T1000 (cell line): ENCODE measurements at places on chromosomes 3 and 15.

DNA sequence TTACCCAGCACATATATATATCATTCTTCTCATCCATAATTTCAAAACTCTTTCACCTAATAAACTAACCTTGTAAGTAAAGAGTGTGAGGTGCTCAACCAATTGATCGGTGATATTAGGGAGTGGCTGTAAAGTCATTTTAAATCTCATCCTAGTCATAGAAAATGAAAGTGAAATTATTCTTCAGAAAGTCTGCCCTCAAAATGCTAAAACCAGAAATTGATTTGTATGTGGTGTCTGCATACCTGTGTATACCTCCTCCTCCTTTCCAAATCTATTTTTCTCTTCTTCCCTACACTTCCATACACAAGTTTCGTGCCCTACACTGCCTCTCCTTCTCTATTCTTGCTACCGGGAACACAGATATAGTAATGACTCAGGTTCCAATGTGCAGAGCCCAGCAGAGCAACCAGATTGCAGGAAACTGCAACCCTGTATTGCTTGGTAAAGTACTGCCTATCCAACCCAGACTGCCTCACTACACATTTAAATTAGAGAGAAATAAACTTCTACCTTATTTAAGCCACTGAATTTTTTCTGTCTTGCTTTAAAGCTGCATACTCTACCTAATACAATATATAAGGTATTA lies 7.4 kb upstream of the TBC1D5 start:
- no peak for DNase-seq

GRCh38 chr3:46131884-46132450 lies 76.1 kb downstream of the CCR1 start:
- no peak for DNase-seq

- DNase-seq: no peak
Observed at GRCh38 chr3:195269375-195270078, 1.4 kb downstream of the XXYLT1 start.

- DNase-seq: no peak
Observed at GRCh38 chr3:122318620-122319019, 6.4 kb upstream of the CSTA start.

DNA sequence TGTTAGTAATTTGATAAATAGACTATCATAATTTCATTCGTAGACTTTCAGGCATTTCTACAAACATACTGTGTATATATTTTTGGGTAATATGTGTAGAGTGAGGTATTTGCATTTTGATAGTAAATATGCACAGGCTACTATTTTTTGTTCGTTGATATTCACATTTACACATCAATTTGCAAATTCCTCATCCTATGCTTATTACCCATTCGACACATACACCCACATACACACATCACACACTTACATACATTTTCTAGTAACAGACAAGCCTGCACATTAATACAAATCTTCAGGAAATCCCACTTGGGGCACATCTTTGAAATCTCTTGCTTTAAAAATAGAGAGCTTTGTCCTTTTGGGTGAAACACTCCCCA lies 127.9 kb upstream of the FEZF2 start:
- DNase-seq: no peak

- DNase-seq: no peak
Observed at GRCh38 chr3:115194476-115194875, 47.4 kb upstream of the ZBTB20 start.

- no peak for DNase-seq
Observed at GRCh38 chr3:169623971-169624370, 39.5 kb downstream of the MECOM start.

DNA sequence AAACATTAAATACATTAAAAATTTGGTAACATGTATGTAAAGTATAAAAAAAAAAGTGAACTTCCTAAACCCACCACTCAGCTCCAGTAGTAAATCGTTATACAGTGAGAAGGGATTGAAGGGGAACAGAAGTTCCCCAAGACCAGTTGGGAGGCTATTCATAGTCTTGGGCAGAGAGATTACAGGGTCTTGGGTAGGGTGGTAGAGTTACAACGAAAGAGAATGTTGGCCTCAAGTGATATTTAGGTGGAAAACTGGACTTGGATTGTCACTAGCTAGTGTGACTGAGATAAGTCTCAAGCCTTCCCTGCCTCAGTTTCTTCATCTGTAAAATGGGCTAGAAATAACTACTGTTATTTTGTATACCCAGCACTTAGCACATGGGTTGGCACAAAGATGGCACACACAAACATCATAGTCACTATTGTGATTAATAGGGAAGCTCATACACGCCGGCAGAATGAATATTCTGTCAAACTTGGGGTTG lies 431 bp upstream of the YEATS2 start:
- DNase-seq: no peak

DNA sequence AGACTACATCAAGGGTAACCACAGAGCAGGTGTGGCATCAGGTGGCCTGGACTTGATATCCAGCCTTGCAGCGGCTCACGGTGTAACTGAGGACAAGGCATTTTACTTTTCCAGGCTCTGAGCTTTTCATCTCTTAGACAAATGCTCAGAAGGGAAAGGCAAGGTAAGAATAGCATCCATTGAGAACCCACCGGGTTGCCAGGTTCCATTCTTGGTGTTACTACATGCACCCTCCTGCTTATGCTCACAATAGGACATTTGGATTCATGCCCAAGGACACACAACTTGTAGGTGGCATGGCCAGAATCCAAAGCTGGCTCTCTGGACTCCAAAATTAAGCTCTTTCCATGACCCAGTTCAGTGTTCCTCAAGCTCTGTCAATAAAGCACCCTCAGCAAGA lies 85.5 kb downstream of the CCNL1 start:
- no peak for DNase-seq

DNA sequence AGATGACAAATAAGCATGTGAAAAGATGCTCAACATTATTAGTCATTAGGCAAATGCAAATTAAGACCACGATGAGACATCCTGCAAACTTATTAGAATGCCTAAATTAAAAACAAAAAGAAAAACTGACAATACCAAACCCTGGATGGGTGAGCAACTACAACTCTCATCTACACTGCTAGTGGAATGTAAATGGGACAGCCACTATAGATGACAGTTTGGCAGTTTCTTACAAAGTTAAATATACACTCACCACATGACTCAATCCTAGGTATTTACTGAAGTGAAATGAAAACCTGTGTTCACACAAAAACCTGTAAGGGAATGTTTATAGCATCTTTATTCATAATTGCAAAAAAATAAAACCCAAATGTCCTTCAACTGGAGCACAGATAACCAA lies 74.7 kb downstream of the NPTN start:
- no peak for DNase-seq

- no peak for DNase-seq
Observed at GRCh38 chr3:32460031-32460749, 42.5 kb downstream of the CMTM6 start.

- no peak for DNase-seq
Observed at GRCh38 chr3:67458408-67458807, 196.0 kb downstream of the SUCLG2 start.

- DNase-seq: no peak
Observed at GRCh38 chr3:184738982-184739381, 27.1 kb upstream of the MAGEF1 start.

- peak; percentile 55 for DNase-seq
Observed at GRCh38 chr3:33218446-33219174, at the start of gene SUSD5. Gene SUSD5, minus strand, starts transcription at chr3:33218810. Its CDS starts 13 bp downstream, at chr3:33218797.

- peak; percentile 81 for DNase-seq
Observed at GRCh38 chr15:74614744-74615507, 710 bp upstream of the CLK3 start.

- DNase-seq: no peak
Observed at GRCh38 chr3:53938645-53939044, 47.0 kb upstream of the SELENOK start.

- DNase-seq: no peak
Observed at GRCh38 chr15:29401644-29402043, 132.0 kb upstream of the NSMCE3 start.

- DNase-seq: no peak
Observed at GRCh38 chr3:68007621-68008226, 353.3 kb upstream of the SUCLG2 start.

GRCh38 chr3:58573640-58574039 lies 3.6 kb downstream of the FAM107A start:
- no peak for DNase-seq

DNA sequence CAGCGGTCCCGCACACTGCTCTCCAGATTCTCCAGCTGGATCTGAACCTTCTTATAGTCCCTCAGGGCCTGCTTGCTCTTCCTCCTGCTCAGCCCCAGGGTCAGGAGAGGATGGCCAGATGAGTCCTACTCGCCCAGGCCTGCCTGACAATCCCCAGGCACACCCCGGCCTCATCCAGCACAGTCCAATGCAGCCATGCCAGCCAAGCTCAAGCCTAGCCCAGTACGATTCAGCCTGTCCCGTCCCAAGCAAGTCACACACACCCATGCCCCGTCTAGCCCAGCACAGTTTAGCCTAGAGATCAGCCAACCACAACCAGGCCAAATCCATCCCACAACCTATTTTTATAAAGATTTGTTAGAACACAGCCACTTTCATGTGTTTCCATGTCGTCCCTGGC lies 16.8 kb downstream of the PLXNB1 start:
- DNase-seq: no peak

GRCh38 chr3:98732286-98733052 lies 30.7 kb upstream of the ST3GAL6 start:
- DNase-seq: no peak

- DNase-seq: no peak
Observed at GRCh38 chr3:36446276-36446675, 66.0 kb downstream of the STAC start.

GRCh38 chr3:105387122-105387751 lies 20.5 kb downstream of the ALCAM start:
- no peak for DNase-seq

DNA sequence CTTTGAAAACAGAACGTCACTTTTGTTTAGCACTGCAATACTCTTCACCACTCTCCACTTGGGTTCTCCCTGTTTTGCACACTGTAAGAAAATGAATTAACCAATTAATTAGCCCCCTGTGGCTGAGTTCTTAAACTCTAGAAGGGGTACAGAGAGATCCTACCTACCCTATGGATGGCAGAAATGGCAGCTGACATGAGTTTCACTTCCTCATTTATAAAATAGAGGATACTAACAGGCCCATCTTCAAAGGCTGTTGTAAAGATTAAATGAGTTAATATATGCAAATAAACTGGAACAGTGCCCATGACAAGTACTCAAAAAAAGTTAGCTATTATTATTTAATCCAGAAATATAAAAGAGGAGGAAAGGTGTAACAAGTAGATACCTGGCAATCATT lies 36.9 kb downstream of the SUCLG2 start:
- no peak for DNase-seq

DNA sequence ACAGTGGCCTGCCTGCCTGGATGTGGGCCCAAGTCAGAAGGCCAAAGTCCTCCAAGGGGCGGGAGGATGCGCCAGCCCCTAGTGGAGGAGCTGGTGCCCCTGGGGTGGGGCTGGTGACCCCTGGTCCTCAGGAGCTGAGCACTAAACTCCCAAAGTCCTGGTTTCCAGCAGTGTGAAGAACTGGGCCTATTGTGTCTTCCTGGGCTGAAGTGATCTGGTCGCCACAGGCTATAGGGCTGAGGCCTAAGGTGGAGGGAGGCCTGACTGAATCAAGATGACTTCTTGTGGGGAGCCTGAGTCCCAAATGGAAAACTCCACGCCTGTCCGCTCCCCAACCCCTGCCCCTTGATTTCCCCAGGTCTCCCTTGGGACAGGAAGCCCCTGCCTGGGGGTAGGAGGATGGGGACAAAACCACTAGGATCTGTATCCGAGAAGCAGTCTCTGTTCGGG lies 753 bp upstream of the FES start:
- no peak for DNase-seq

DNA sequence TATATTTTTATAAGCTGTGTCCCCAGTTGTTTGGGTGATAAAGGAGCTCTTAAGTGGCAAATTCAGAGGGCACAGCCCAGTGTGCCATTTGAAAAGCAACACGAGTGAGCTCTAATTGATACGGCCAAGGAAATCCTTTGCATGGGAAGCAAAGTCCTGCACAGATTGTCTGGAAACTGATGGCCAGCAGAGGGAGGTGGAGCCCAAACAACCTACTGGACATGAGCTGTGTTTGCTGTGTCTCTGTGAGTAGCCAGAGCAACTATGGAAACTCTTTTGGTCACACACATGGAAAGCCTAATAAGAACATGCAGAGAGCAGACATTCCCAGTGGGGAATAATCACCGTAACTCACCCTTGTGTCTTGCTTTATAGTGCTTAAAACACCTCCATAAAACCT lies 24.4 kb downstream of the ONECUT1 start:
- no peak for DNase-seq

DNA sequence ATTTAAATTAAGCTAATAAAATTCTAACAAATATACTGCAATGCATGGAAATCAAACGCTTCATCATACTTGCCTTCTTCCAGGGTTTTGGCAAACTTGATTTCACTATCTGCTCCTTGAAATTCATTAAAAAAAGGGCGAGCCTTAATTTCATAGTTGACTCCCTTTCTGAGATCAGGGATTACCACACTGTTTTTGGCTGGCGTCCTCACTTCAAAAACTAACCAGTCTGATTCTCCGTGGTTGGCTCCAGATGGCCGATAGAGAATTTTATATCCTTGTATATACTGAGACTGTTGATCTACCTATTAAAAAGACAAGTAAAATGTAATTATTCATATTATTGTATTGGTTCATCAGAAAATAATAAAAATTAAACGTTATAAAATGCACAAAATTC lies 1106.8 kb downstream of the ROBO1 start:
- no peak for DNase-seq

DNA sequence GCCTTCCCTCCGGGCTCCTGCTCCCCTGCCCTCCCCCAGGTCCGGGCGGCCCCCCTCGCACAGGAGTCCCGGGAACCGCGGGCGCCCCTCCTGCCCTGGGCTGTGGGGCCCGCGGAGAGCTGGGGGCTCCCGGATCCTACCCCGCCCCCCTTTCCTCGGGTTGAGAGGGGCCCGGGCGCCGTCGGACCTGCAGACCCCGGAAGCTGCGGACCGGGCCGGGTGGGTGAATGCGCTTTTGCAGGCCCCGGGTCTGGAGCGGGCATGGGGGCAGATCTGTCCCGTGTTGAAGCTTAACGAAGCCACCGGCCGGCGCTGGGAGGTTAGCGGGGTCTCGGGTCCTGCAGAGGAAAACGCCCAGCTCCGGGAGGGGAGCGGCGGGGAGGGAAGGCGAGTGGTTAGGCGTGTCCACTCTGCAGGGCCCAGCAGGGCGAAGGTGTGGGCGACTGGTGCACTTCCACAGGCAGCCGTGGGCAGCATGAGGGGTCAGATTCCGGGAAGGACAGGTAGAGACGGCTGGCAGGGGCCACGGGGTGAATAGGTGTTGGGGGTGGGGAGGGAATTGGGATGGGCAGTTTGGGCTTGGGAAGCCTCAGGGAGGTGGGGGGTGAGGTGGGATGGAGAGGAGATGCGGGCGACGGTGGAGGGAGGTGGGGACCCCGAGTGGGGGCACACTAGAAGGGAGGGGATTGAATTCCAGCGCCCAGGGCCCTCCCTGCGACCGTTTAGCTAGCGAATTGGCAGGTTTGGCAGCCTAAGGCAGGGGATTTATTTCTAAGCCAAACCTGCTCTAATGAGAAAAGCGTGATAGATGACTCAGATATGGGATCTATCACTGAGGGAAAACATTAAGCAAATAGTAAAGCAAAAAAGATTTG lies 635 bp downstream of the CD276 start:
- DNase-seq: no peak
